ENCODE measurements at places on chromosomes 4 and X.
A peak's percentile ranks its signal among the peaks of the same experiment; 100 is the strongest.

GRCh38 chr4:77433418-77433733, 172.2 kb upstream of the CXCL13 start:
- peak; percentile 52 for DNase-seq

DNA sequence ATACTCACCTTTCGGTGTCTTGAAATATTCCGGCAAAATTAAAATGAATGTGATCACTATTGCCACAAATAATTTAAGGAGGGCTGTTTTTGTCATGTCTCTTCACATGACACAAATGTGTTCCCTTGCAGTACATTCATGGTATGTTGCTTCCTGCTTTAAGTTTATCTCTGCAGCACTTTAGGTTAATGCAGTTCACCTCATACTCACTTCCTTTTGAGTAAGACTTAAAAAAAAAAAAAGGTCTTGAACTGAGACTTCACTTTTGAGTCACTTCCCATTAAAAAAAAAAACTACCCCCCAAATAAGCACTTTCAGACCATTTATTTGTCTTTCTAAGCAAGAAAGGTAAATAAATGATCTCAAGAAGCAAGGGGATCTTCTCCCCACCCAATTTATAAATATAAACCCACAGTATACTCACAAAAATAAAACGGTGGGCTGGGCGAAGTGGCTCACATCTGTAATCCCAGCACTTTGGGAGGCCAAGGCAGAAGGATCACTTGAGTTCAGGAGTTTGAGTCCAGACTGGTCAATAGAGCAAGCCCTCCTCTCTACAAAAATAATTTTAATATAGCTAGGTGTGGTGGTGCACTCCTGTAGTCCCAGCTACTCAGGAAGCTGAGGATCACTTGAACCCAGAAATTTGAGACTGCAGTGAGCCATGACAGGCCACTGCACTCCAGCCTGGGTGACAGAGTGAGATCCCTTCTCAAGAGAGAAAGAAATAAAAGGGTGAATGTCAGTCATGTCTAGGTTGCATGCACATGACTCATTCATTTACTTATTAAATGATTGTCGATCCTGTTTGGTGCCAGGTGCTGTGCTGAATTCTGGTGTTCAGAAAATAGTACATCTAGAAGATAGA, at the start of gene TMEM156:
TMEM156 (minus strand) TSS at position 192 of the 868 bp plus-strand sequence; CDS start at position 96, 96 bp downstream.
- DNase-seq, result peak; percentile 56

DNA sequence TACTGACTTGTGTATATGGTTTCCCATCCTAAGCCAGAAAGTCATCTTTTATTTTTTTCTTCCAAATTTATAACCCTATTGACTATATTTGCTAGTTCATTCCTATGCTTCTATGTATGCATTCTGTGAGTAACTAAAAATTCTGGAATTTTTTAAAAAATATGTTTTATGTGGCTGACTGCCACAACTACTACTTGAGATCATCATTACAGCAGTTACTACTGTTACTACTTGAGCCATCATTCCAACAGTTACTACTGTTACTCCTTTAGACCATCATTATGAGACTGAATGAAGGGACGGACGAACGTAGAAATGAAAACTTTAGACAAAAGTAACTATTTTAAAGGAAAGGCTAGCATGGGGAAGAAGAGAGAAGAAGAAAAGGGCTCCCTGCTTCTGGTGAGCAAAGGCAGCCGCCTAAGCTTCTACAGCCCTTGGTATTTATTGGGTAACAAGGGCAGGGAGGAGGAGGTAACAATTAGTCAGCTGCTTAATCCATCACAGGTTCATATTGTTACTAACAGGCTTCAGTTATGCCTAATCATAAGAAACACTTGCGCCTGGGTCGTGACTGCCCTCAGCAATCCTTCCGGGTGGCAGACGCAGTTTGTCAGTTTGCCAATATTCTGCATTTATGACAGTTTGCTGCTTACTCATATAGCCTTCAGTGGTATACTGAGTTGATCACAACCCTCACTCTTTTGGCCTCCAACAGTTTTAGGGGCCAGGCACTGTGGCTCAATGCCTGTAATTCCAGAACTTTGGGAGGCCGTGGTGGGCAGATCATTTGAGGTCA, 80.4 kb downstream of the PDLIM5 start:
- DNase-seq, result peak; percentile 46

GRCh38 chrX:134713618-134714107, 55.4 kb upstream of the PLAC1 start:
- no peak for DNase-seq

DNA sequence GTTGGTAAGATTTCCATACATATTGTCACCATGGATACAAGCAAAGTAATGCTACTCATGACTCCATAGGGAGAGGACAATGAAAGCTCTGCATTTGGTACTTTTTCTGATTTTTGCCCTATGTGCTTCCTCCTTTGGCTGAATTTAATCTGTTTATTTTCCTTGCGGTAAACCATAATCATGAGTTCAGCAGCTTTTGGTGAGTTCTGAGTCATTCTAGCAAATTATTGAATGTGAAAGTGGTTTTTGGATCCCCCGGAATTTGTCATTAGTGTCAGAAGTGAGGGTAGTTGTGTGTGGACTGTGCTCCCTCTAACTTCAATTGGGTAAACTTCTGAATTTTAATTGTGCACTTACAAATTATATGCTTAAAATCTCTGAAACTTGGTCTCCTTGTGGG, 170.3 kb downstream of the MOSPD2 start:
- no peak for DNase-seq

DNA sequence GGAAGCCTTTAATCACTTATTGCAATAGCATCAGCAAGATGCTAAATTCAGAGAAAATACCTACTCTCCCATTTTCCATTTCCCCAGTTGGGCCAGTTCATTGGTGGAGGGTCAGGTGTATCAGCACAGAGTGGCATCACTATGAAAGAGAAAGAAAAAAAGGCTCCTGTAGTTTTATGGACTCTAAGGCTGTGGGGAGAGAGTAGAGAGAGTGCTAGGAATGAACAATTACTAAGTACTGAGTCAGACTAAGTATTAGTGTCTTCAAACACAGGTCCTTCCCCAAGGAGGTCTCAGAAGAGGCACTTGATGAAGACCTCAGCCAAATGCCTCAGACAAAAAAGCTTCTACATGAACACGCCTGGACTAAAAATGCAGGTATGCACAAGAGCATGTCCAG, 1061.9 kb downstream of the FSTL5 start:
- DNase-seq, result no peak

DNA sequence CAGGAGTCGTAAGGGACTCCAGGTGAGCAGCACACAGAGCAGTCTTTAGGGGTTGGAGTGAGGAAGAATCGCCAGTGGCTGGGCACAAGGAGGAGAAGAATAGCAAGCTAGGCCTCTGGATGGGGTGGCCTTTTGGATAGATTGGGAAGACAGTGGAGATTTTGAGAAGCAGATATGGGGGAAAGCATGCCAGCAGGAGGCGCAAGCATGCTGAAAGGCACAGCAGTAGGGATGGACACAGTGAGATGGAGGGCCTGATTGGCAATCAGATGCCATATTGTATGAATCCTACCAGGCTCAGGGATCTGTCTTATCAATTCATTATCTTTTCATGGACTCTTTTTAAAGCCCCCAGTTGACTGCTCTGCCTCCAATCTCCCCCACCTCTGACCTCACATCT, 60.4 kb upstream of the MAGEA4 start:
- DNase-seq, result no peak

GRCh38 chrX:100979881-100980607, 10.5 kb downstream of the ARL13A start:
- no peak for DNase-seq

DNA sequence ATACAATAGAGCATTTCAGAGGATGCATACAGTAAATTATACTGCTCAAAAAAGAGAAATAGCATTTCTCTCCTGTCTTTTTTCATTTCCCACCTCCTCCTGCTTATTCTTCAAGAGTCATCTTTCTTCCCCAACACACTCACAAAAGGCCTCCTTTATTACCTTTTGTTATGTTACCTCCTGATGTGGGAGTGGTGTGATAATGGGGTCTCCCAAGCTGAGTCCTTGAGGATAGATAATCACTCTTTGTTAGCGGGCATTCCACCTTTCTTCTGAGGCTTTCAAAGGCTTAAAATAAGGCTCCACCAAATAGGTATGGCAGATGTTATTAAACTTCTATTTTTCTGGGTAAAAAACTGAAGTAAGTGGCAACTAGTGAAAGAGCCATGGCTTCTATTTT, 159.8 kb downstream of the CPEB2 start:
- DNase-seq, result no peak

- no peak for DNase-seq
Measured at GRCh38 chr4:106801386-106801785, 234.7 kb downstream of the DKK2 start.

- DNase-seq, result peak; percentile 38
Measured at GRCh38 chr4:152501846-152502536, 33.9 kb downstream of the FBXW7 start.

- no peak for DNase-seq
Measured at GRCh38 chr4:135371137-135371536, 1169.5 kb upstream of the PABPC4L start.

DNA sequence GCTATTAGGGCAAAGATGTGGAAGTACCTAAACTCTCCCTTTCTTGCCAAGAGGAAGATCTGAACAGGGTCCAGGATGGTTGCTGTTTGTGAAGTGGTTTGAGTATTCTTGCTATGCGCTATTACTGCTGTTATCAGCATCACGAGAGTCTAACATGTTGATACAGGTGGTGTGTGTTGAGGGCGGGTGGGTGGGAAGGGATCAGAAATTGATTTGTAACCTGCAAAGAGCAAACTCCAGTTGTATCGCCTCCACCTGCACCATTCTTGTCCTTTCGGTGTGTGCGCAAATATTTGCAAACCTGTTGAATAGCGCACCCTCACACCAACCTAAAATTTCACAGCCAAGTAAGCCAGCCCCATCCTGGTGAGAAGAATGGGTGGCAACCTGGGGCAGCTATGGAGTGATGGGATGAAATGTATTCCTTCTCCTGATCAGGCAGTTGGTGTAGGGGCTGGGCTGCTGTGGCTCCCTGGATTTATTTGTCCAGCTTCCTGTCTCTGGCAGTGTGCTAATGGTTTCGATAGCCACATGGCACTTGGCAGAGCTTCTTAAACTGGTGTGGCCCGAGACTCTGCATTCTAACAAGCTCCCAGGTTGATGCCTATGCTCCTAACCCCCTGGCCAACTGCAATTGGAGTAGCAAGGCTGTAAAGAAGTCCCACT, 102.6 kb upstream of the SCML1 start:
- no peak for DNase-seq

DNA sequence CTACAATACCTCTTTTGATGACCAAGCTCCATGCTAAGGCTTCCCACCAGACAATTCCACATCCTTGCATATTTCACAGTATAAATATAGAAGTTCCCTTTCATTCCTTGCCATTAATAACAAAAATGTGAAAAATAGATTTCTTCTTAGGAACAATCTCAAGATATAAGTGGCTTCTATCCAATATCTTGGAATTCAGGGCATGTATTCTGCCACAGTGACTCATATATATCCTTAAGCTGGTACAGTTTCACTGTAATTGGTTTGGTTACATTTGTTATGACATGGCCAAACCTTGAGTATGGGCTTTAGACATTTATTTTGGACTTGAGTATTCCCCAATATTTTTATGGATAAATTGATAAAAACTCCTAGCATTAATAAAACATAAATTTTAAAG, 181.7 kb upstream of the DDX53 start:
- DNase-seq, result no peak

DNA sequence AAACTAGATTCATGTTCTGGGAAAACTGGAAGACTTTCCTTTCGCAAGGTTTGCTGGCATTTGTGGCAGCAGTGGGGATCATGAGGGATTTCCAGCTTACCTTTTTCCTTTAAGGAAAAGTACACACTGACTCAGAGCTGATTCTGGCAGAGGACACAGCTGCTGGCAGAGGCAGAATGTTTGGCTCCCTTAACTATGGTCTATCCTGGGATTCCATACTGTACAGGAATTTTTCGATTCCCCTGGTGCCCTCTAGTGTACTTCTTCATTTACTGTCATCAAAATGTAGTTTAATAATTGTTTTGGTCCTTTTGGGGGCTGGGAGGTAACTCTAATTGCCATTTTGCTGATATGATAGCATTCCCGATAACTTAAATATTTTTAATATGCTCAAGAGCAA, 152.7 kb downstream of the GABRG1 start:
- no peak for DNase-seq

DNA sequence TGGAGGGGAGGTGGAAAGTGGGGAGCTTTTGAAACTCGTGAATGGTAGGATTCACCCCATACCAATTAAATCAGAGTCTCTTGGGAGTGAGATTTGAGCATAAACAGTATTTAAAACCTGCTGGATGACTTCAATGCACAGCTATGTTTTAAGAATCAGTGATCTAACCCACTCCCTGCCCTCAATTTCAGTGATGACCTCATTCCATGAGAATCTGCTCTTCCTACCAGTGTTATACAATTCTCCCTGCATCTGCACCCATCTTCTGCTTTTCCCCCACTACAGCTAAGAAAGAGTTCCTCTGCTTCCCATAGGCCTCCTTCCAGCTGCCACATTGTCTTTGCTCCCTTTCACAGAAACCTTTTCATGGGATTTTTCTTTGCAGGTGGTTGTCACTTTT, 18.3 kb upstream of the H2AZ1 start:
- DNase-seq, result peak; percentile 79

- DNase-seq, result peak; percentile 12
Measured at GRCh38 chr4:156473151-156473550, 498.4 kb downstream of the PDGFC start.

DNA sequence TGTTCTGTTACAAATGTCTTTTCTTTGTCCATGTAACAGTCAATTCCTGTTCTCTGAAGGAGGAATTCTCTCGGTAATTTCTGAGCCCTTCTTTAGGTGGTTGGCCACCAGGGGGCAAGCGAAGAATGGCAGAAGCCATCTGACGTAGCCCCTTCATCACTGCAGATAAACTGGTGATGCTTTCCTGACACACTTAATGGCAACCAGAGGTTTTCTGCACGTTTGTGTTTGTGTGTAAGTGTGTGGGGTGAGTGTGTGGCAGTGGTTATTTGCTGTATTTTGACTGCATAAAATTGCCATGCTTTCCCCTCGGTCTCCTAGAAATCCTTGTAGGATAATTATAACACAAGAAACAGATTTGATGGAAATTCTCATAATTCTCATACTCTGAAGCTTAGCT, 64.8 kb upstream of the STOX2 start:
- DNase-seq, result peak; percentile 78

GRCh38 chrX:40099055-40099958, 1.5 kb upstream of the BCOR start:
- no peak for DNase-seq

GRCh38 chr4:48944756-48945241, 38.2 kb upstream of the OCIAD2 start:
- DNase-seq, result no peak

DNA sequence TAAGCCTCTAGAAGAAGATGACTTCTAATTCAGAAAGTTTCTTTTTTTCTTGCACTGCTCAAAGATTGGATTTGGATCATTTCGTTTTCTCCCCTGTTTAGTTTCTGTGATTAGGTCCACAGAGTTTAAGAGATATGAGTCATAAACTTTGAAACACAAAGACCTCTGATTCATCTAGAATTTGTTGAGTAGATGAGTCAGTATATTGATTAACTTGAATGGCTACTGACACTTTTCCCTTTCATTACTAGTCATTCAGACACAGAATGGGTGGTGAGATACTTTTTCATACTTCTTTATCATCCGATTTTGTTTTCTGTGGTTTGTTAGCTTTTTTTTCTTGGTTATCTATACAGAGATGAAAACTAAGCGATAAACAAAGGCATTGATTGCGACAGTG, 34.1 kb upstream of the AFF2 start:
- DNase-seq, result peak; percentile 1

- DNase-seq, result peak; percentile 15
Measured at GRCh38 chr4:26765515-26765914, 95.1 kb upstream of the STIM2 start.

All from fibroblast of mammary gland (primary cell).